ENCODE measurements at places on chromosomes 5 and 9.
A peak's percentile ranks its signal among the peaks of the same experiment; 100 is the strongest.

DNA sequence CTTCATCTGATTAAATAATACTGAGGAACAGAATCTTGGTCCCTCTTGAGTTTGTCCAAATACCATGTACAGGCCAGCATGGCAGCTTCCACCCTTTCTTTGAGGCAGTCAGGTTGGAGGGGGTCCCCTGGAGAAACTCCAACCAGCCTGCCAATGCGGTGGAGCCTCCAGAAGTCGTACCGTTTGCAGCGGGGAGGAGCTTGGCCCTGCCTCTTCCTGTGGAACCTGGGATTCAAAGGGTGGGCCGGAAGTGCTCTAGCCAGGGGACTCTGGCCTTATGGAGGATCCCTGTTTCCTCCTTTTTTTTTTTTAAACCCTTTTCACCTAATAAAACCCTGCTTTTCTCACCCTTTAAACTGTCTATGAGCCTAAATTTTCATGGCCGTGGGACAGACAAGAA, 216.3 kb upstream of the ZNF608 start:
- DNase-seq = no peak

DNA sequence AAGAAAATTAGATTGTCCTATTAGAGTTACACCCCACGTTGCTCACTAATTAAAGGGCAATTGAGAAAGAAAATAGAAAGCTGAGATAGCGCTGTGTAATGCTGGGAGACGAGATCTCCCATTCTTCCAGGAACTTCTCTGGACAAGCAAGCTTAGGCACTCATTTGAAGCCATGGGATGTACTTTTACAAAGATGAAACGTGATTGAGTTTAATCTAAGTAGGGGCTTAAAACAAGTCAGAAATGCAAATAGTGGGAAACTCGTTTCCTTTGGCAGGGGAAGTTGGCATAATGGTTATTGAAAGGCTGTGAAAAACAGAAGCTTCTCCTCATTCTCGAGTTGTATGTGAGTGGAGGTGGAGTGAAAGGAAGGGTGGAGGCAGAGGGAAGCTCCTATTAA, 3.7 kb downstream of the PRDM6 start:
- DNase-seq = no peak

- peak; percentile 4 for DNase-seq
Observed at GRCh38 chr5:154826-155225, 36.5 kb upstream of the LRRC14B start.

- DNase-seq = no peak
Observed at GRCh38 chr5:169150108-169150507, 150.8 kb downstream of the SLIT3 start.

- no peak for DNase-seq
Observed at GRCh38 chr9:126318858-126319257, 7.8 kb upstream of the MVB12B start.

- DNase-seq = no peak
Observed at GRCh38 chr5:75366787-75367186, 29.8 kb downstream of the HMGCR start.

DNA sequence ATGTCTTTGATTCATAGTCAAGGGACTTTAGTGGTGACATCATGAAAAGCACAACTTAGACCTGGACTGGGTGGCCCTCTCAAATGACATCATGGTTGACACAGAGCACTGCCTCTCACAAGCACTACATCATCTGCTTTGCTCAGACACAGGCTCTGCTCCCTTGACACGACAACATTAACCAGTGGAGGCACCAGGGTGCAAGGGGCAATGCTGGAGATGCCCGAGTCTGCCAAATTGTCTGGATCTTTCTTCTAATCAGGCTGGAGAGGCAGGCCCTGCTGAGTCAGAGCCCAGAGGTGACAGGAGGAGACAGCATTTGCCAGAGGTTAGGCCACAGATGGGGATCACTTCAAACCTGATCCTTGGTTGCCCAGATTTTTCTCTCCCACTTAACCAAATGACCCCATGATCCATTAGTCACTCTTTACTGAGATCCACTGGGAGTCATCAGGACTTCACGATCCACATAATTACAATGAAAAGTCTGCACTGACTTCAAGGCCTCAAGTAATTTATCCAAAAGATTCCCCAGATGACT, 174.4 kb downstream of the SLIT3 start:
- DNase-seq = no peak

DNA sequence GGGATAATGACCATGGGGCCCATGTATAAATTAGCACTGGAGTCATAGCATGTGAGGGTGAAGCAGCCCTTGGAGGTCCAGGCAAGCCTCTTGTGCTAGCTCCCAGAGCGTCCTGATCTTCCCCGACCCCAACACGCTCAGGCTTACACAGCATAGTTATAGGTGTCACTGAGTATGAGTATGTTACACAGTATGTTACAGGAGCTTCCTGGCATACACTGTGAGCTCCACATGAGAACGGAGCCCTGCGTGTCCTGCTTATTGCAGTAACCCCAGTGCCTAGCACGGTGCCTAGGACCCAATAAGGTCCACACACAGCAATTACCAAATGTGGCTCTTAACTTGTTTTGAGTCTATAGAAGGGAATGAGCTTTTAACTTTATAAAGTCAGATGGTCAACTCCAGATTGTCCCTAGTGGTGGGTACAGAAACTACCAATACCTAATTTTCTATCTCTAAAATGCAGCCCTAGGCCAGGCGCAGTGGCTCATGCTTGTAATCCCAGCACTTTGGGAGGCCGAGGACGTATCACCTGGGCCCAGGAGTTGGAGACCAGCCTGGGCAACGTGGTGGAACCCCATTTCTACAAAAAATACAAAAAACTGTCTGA, 64.1 kb downstream of the PLAC8L1 start:
- DNase-seq = no peak

- no peak for DNase-seq
Observed at GRCh38 chr5:44952376-44952775, 143.6 kb downstream of the MRPS30 start.

Measured in activated T-helper 2 cell treated with anti-CD3 and anti-CD28 coated beads, Interferon-gamma antibody, Interleukin-2, Interleukin-4, amounts not matched to agents 10 μg/mL and 5 μg/mL and 100 μg/mL, durations not matched to agents 14 hours and 24 hours and 36 hours (primary cell).